ENCODE measurements at places on chromosomes 16 and 17.

DNA sequence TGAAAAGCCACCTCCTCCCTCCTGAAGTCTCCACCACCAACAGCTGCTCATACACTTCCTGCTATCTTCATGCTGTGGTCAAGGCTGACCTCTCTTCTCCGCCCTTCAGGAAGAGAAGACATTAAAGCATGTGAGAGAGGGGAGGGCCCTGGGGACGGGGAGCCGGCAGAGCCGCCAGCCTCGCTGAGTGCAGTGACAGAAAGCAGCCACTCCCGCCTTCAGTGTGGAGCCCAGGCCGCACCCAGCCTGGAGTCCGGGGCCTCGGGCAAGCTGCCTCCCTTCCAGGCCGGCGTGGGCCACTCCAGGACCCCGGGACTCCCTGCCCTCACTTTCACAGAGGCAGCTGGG is 94.7 kb upstream of the TNRC6C start:
- DNase-seq = no peak

DNA sequence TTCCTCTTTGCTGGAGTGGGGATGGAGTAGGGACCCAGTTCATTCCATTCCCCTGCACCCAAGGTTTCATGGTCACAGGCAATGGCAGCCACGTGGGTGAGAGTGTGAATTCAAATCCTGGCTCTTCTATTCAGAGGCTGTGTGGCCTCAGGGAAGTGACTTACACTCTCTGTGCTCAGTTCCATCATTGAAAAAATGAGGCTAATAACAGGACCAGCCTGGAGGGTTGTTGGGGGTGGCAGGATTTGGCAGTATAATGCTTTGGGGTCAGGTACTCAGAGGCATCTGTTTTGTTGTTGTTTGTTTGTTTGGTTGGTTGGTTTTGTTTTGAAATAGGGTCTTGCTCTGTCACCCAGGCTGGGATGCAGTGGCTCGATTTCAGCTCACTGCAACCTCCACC is 2.2 kb upstream of the CRISPLD2 start:
- no peak for DNase-seq

GRCh38 chr17:51014129-51014528 is 106.5 kb downstream of the SPAG9 start:
- no peak for DNase-seq

DNA sequence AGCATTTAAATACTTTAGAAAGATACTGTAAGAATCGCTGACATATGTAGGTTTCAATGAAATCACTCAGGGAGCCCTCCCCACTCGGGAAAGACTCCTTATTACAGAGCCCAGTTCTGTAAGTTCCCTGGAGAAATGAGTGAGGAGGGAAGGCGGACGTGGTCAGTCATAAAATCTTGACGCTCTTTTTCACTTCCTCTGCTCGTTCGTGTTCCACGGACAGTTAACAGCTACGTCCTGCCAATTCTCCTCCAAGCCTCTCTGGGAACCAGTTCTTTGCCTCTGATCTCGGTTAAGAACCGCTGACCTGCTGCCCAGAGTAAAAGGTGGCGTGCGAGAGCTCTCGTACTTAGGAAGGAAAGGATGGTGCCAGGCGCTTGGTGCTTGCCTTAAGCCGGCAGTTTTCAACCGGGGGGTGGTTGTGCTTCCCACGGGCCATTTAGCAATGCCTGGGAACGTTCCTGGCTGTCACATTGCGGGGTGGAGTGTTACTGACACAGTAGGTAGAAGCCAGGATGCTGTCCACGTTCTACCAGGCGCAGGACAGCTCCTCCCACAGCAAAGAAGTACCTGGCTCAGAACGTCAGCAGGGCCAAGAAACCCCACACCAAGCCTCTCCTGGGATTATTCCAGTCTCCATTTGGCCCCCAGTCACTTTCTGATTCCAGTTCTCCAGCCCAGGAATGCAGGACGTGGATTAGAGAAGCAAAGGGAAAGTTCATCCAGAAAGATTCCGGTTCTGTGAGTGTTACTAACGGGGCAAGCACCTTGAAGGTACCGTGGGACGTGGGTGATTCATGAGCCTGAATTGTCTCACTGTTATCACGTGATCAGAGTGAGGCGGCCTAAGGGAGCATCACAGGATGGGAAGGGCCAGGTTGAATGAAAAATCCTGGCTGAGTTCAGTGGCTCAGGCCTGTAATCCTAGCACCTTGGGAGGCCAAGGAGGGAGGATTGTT is 87.7 kb downstream of the MRM3 start:
- DNase-seq = peak; percentile 76
